ENCODE measurements at places on chromosomes 7 and 10.
A peak's percentile ranks its signal among the peaks of the same experiment; 100 is the strongest.

DNA sequence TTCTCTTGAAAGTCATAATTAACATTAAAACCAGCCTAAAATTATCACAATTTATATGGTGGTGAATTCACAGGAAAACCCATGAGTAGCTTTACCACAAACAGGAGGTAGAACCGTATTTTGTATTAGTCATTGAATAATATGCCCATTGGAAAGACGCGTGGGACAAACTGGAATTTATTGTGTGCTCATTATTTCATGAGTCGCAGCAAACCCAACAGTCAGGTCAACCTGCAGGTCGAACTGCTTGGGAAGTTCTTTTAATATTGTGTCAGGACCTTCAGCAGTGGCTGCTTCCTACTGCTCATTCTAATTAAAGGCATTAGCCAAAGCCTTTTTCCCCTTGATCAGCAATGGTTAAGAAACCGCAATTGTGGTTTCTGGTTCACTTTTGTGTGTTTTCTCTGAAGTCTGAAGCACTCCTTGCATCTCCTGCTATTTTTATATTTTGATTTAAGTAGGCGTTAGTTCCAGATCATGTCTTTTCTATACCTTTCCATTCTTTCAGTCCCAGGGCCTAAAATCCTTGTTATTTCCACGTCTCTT is 100.1 kb downstream of the RAB11FIP2 start:
- DNase-seq, result peak; percentile 14

DNA sequence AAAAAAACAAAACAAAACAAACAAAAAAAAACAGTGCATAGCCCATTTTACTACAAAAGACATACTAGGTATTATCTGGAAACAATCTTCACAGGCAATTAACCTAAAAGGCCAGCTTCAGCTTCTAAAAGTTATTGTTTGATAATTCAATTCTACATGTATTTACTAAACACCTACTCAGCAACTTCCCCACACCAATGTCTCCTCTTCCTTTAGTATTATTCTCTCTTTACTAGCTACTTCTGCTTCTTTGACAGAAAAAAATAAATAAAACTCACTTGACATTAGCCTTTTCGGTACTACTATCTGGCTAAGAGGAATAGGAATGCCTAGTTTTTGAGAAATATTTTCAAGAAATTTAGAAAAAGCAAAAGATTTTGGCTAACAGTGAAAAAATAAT is 2.8 kb downstream of the TM9SF3 start:
- DNase-seq, result no peak

DNA sequence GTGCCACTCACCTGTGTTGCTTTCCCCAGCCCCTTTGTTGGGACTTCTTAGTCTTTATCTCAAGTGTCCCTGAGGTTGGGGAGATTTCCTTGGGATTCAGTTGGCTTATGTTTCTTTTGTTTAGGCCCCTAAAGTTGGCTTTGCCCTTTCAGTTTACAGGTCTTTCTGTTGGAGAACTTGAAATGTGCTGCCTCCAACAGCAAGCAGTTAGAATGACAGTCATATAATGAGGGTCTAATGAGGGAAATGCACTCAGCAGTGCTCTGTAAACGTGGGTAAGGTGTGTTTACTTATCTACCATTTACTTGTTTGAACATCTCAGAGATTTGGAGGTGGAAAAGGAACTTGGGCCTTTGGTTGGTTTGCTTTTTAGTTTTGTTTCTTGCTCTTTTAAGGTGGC is 191.4 kb upstream of the STK17A start:
- no peak for DNase-seq

- peak; percentile 85 for DNase-seq
Measured at GRCh38 chr10:69696073-69696731, 66.2 kb downstream of the FAM241B start.

GRCh38 chr10:62182595-62182994 is 86.0 kb downstream of the RTKN2 start:
- DNase-seq, result no peak

GRCh38 chr7:88218836-88219605 is 817 bp downstream of the SRI start:
- DNase-seq, result peak; percentile 59

- DNase-seq, result no peak
Measured at GRCh38 chr10:43338117-43338516, 33.3 kb upstream of the FXYD4 start.

All from KBM-7 (cell line).